ENCODE measurements at places on chromosomes 11 and 22.

DNA sequence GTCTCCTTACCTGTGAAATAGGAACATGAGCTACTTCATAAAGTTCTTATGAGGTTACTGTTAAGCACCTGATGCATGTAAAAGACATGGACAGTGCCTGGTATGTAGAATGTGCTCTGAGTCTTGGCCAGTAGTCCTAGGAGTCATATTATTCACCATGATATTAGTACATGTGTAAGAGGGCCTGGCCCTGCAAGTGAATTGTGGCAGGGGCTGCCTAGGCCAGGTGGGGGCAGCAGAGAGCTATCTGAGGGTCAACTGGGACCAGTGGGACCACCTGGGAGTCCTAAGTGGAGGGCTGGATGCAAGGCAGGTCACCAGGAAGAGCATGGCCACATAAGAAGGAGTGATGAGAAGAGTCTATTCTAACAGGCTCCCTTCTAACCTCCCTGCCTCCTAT lies 529.5 kb downstream of the SOX6 start:
- DNase-seq: no peak

GRCh38 chr11:85806876-85807275 lies 4.1 kb downstream of the SYTL2 start:
- DNase-seq: no peak

- no peak for DNase-seq
Measured at GRCh38 chr22:27318516-27318915, 483.0 kb downstream of the MN1 start.

GRCh38 chr11:849104-849824 lies 6.6 kb downstream of the TSPAN4 start:
- peak; percentile 30 for DNase-seq

GRCh38 chr11:133388975-133389568 lies 143.2 kb downstream of the OPCML start:
- no peak for DNase-seq

DNA sequence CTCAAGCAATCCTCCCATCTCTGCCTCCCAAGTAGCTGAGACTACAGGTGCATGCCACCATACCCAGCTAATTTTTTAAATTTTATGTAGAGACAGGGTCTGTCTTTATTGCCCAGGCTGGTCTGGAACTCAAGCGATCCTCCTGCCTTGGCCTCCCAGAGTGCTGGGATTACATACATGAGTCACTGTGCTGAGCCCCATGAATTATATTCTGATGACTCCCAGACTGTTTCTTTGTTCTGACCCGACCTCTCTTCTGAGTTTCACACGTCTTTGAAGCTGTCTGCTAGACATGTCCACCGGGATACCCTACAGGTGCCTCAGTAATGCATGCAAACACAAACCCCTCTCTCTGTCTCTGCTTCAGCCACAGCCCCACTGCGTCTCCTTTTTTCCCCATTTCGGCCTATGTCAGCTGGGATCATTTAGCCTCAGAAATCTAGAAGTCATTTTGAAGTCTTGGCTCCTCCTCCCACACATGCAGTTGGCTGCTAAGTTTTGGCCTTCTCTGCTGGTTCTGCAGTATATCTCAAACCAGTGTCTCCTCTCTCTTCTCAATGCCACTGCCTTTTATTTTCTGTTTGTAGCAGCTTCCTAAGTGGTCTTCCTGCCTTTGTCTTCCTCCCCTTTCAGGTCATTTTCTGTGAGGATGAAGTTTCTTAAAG lies 4.8 kb downstream of the VPS26B start:
- DNase-seq: no peak

DNA sequence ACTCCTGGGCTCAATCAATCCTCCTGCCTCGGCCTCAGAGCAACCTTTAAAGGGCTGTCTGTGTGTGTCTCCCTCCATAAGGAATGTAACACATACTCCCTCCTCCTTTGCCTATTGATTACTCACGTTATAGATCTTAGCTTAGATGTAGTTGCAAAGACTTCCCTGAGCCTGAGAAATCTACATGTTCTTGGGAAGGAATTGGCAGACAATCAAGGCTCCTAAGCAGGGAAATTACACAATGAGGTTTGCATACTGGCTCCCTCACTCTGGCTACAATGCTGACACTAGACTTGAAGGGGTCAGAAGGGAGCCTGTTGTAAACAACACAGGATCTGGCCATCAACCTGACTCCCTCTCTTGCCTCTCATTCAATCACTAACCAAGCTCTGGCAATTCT lies 5.2 kb upstream of the OLFML1 start:
- DNase-seq: no peak

- peak; percentile 17 for DNase-seq
Measured at GRCh38 chr11:6755303-6755952, 16.3 kb downstream of the OR2AG2 start.

DNA sequence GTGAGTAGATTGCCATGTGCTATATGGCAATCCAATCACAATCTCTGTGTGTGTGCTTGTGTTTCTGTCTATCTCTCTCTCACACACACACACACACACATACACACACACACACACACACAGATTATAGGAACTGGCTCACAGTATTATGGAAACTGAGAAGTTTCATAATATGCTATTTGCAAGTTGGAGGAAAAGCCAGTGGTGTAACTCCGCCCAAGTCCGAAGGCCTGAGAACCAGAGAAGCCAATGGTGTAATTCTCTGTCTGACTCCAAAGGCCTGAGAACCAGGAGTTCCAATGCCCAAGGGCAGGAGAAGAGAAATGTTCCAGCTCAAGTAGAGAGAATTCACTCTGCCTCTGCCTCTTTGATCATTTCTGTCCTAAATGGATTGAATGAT lies 37.2 kb downstream of the GLYATL2 start:
- no peak for DNase-seq

DNA sequence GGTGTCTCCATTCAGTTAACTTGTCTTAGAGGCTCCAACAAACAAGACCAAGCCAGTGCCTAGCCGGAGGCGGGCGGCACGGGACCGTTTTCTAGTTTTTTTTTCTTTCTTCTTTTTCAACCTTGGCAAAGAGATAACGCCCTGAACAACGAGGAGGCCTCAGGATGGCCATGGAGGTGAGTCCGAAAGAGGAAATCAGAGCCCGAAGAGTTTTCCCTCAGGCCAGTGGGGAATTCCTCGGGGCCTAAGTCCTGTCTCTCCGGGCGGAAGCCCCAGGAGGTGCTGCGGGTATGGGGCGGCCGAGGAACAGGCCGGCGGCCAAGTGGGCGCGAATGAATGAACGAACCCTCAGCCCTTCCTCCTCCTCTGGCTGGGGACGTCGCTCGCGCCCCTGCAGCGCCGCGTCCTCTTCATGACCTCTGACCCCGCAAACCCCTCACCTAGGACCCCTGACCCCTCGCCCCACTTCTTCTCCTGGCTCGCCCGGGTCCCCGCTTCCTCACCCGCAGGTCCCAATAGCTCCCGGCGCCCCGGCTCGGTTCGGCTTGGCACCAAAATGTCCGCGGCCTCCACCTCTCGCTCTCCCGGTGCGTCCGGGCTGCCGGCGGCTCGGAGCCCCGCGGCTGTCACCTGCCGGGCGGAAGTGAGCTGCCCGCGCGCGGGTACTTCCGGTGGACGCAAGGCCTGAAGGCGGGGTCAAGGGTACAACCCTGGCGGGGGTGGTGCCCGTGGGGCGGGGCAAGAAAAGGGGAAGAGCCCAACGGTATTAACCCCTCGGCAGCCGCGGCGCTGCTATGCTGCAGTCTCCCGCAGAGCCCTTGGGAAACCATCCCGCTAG lies at the start of gene AP1B1:
AP1B1 (minus strand) TSS at position 650 of the 838 bp plus-strand sequence. CDS start 21,327 bp downstream, outside the sequence.
- peak; percentile 91 for DNase-seq

DNA sequence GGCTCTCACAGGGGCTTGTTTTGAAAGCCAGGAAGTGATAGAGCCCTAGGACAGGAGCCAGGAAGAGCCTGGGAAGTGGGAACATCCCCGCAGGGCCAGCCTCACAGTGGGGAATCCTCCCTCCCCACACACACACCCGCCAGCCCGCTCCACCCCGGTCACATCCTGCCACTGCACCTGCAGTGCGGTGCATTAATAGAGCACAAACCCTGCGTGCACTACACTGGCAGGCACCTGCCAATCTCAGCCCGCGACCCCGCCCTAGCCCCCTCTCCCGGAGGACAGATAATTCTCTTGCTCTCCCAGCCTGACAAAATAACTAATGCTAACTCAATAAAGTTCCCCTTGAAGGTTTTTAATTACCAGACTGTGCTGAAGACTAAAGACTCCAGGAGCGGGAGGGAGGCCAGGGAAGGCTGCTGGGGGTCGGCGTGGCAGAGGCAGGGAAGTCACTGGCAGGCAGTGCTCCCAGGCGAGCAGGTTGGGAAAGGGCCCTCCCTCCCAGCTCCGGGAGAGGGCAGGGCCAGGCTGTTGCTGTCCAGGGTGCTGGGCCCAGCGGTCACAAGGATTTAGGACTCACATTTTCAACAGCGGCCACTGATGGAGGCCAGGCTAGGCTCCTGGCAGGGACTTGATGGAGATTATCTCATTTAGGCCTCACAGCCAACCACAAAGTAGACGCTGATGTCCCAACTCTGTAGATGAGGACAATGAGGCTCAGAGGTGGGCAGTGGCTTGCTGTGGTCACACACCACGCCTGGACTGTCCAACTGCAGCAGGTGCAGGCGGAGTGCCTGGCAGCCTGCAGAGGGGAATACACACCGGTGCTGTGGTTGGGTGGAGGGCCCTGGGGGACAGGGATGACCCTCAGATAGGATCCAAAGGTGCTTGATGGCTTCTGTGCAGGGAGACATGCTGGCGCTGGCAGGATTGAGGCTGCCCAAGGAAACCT lies 23.9 kb upstream of the TCF20 start:
- DNase-seq: peak; percentile 15

GRCh38 chr22:29351042-29351441 lies 35.5 kb upstream of the RASL10A start:
- no peak for DNase-seq

DNA sequence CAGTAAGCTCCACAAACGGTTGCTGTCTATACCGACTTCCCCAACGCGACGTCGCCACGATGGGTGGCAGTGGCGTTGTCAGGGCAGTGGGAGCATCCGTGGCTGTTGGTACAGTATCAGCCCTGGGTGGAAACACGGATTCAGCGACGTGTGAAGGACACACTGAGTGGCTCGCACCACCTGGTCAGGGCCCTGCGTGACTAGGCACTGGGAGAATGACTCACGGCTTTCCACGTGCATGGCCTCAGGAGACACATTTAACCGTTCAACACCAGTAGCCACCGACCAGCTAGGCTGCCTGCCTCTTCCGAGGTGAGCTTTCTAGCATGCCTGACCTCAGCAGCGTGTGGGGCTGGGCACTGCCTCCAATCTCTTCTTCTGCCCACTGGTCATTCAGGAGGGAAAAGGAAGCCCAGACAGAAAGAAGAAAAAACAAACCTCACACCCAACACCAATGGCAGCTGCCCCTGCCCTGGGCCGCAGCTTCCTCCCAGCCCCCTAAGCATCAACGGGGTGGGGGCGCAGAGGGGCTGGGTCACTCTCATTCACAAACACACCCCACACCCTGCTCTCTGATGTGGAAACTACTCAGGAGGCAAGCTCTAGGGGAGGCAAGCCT lies 59.0 kb downstream of the MYH9 start:
- peak; percentile 29 for DNase-seq

- DNase-seq: no peak
Measured at GRCh38 chr11:94151903-94152677, 23.4 kb downstream of the PANX1 start.

DNA sequence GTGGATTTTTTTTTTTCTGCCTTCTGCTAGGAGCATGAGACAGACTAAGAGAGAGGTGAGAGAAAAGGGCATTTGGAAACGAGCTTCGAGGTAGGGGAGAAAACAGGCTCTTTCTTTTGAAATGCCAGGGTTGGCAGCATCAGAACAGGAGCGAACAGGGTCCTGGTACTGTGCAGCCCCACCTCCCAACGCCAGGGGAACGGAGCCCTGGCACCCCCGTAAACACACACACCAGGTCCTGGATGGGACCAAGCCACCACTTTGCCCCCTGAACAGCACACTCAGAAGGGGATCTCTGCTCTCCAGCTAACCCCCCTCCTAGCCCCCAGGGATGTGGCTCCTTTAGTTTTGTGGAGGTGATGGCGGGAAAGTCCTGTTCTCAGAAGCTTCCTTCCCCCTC lies 127.1 kb downstream of the CTTN start:
- DNase-seq: no peak

DNA sequence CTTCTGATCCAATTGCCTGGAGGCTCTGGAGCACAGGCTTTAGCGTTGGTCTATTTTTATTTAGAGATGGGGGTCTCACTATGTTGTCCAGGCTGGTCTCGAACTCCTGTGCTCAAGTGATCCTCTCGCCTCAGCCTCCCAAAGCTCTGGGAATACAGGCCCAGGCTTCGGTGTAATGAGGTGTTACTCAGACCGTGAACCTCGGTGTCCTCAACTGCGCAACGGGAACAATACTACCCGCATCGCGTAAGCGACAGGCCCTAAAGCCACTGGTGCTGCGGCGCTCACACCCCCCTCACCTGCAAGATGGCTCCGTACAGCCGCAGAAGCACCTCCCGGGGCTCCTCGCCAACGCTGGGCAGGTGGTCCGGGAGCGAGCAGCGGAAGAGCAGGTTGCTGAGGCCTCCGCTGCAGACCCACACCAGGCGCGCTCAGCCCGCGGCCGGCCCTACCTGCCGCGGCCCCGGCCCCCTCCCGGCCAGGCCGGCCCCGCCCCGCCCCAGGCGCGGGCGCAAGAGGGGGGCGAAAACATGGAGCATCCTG lies 628 bp downstream of the CHKB start:
- DNase-seq: no peak

- DNase-seq: no peak
Measured at GRCh38 chr22:32746732-32747131, 54.8 kb upstream of the TIMP3 start.

- no peak for DNase-seq
Measured at GRCh38 chr11:73317803-73318202, 9.7 kb downstream of the ARHGEF17 start.

GRCh38 chr22:23166042-23166831 lies 14.1 kb upstream of the BCR start:
- no peak for DNase-seq

GRCh38 chr22:49251371-49251770 lies 576.3 kb downstream of the BRD1 start:
- no peak for DNase-seq

DNA sequence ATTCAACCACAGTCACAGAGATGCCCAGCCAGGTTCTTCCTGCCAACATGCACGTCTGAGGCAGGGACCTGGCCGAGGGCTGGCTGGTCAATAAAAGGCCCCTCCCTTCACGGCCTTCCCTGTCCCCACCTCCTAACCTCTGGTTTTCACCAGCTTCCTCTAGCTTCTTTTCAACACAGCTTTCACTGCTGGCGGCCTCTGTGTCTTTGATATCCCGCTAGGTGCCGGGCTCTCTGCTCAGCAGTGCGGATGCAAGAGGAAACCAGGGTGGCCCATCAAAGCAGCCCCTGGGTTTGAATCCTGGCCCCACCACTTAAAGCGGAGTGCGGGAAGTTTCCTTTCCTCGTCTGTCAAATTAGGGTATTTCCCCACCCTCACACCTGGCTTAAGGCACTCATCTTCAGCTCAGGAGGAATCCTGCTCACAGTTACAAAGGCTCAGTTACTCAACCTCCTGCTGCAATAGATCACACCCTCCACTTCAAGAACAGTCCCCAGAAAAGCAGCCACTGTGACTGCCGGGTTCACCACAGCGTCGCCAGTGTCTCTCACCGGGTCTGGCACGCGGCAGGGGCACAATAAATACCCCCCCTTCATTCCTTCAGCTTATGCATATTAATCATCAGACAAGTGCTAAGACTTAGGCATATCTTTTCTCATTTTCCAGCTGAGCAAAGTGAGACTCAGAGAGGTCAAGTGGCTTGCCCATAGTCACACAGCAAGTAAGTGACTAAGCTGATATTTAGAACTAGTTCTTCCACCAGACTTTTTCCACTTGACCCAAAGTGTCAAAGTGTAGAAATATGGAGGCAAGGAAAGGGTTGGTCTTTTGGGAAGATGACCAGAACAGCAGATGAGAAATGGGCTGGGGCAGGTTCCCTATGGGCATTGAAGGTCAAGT lies 45.7 kb downstream of the TXN2 start:
- DNase-seq: peak; percentile 42

- DNase-seq: no peak
Measured at GRCh38 chr11:110859240-110859840, 147.1 kb upstream of the ARHGAP20 start.
